GM03348 (cell line): ENCODE measurements at places on chromosomes 11 and 22.
A peak's percentile ranks its signal among the peaks of the same experiment; 100 is the strongest.

DNA sequence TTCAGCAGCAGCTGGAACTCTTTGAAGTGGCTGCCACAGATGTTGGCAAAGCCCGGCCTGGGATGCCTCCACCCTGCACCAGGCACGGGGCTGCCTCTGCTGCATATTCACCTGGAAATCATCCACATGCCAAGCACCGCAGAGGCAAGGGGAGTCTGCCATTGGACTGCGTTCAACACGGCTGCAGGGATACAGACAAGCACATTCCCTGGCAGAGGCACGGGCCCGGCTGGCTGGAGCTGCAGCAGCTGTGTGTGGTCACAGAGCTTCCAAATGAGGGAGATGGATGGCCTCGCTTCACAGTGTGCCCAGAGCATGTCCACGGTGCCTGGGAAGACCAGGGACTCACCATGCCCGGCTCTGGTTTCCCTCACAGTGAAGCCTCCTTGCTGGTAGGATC lies 1378.9 kb downstream of the TBC1D22A start:
- DNase-seq, result no peak

DNA sequence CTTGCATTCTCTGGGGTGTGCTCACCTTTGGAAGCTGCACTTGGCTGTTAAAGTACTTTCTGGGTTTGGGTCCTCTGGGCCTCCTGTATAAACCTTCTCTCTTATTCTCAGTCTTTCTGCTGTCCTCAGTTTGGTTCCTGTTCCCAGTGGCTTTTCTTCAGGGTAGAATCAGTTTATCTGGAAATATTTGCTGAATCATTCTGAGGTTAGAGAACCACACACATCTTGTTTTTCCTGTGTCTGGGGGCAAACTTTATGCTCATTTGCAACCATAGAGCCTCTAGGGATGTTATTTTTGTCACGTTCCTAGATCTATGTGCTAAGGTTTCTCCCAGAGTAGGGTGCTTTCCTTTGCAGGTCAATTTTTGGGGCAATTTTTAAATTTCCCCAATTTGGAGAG lies 224.3 kb upstream of the C11orf87 start:
- DNase-seq, result peak; percentile 25

- DNase-seq, result no peak
Measured at GRCh38 chr22:17110791-17111550, 10.2 kb downstream of the TMEM121B start.

DNA sequence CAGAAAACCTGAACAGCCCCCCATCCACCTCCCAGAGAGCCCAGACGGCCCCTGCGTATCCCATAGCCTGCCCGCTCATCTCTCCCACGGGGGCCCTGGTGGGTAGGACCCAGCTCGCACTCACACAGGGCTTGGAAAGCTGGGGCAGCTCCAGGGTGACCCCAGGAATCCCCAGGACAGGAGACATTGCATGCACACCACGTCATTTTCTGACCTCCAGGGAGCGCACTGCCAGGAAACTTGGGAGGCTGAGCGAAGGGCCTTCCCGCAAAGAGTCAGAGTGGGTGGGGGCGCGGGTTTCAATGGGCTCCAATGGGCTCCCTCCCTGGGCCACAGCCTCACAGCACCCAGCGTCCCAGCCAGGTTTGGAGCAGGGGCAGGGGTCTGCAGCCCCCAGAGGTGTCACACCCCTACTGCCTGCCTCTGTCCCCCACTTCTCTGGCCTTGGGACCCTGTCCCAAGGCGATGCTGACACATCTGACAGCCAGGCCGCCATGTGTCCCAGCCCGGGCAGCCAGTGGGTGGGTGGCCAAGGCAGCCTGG lies 8.2 kb upstream of the SYT8 start:
- peak; percentile 68 for DNase-seq

GRCh38 chr11:44776551-44777208 lies 49.9 kb downstream of the TSPAN18 start:
- no peak for DNase-seq
